ENCODE measurements at places on chromosomes 6 and 20. TPM values are rescaled to one million over a fixed set of nuclear protein-coding genes. Genes with fewer than 3 reads are reported as not detected.

DNA sequence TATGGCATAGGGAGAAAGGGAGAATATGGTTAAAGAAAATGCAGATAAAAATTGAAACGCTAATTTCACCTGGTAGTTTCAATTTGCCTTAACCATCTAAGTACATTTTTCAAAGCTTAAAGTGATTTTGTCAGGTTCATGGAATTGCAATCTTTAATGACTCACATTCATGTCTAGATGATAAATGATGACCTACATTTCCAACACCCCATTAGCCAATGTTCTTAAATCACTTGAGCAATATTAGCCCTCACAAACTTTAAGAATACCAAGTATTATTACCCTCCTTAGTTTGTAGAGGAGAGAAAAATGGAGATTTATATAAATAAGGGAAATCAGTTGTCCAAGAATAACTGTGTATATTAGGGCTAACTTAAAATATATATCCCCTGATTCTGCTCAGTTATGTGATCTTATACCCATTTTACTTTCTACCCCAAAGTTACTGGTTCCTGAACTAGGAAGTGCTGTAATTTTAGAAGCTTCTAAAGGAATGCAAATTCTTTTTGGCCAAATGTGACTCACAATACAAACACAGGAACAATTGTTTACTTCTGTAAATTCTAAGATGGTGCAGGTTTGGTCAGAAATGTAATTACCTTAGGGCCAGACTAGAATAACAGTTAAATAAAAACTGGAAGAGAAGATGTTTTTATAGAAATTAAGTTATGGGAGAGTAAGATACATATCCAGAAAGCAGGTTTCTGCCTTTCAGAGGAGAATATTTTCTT is 34.5 kb downstream of the TPBG start:
- no peak for DNase-seq

Gene ADTRP
- total RNA-seq: 0.25 TPM

Gene SRC
- 9.6 TPM for total RNA-seq

DNA sequence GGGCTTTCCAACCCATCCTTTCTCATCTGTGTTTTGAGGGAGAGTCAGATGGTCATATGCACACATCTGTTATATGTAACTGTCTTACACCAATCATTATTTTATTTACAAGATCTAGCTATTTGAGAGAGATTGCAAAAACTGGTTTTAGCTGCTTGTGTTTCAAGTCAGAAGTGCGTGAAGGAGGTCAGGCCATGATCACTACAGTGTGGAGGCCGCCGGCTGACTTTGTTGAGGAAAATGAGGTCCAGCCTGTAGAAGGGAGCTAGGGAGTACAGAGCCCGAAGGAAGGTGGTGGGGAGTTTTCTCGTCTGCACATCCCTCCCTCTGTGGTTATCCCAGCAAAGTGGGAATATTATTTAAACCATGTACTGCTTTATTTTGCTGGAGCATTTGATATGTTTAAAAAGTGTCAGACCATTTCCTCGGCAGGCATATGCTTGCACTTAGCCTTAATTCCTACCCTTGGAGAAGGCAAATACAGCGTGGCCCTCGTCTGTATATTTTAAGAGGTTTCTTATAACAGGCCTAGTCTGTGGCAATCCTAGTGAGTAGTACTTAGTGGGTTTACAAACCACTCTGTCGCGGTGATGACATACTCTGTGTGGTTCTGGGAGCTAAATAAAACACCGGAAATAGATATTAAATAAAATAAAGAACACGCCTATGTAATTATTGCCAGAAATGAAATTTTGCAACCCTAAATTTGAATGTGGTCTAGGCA is 95.6 kb downstream of the UST start:
- DNase-seq: no peak

- DNase-seq: no peak
Measured at GRCh38 chr20:3129094-3129493, 30.6 kb downstream of the FASTKD5 start.

DNA sequence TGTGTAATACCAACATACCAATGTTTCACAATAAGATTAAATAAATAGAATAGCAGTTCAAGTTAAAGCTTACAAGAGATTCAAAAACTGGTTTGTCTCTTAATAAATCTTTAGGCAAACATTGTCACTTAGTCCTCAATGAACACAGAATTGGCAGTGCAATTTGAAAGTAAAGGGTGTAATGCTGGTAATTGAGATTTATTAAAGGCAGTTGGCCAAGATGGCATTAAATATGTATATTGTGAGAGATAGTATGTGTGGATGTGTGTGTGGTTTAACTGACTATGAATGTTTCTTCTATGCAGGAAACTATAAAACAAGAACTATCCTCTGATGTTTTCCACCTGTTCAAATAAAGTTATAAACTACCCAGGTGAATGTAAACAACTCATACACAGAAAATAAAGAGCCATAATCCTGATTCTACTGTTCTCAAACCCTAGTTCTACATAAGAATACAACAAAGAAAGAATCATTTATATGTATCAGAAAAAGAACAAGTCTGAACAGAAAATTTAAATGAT is 267.9 kb upstream of the PTCHD4 start:
- no peak for DNase-seq

Gene PGC
- total RNA-seq: 0.63 TPM

GRCh38 chr20:10362674-10363073 is 71.3 kb downstream of the MKKS start:
- DNase-seq: no peak

Gene AHCY
- 115 TPM for total RNA-seq

Gene STX11
- total RNA-seq: 0.75 TPM

Gene LAMA5
- total RNA-seq: 112 TPM

All from left lobe of liver (tissue), 2 donors.